ENCODE measurements at places on chromosomes 2 and 18.

DNA sequence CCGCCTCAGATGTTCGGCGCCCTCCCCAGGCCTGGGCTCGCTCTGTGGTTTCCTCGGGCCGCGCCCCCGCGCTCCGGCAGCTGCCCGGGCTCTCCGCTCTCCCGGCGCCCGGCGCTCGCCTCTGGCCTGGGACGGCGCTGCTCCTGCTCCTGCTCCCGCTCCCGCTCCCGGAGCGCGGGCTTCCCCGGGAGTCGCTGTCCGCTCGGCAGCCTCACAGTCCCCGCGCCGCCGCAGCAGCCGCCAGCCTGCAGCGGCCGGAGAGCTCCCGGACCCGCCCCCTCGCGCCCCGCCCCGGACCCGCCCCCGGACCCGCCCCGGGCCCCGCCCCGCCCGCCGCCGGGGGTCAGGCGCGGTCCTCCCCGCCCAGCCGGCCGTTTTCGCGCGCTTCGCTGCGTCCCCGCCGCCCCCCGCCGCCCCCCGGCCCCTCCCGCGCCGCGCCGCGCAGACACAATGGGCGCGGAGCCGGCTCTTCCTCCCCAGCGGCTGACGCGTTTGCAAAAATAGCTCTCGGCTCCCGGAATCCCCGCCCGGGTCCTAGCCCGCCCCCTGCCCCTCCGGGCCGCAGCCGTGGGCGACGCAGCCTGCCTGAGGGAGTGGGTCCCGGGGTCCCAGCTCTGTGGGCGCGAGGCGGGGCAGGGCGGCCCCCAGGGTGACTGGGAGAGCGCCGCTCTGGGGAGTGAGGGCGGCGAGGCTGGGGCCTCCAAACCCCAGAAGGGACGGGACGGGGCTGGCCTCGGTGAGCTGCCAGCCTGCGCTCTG is at the start of gene ARL4C:
Gene ARL4C, minus strand, starts transcription at position 247 of the 759 bp plus-strand sequence. CDS start 495 bp downstream, outside the sequence.
- DNase-seq = peak; percentile 20

GRCh38 chr2:146982393-146982846 is 862.4 kb upstream of the ACVR2A start:
- no peak for DNase-seq

GRCh38 chr2:194328456-194328855 is 1328.6 kb upstream of the SLC39A10 start:
- no peak for DNase-seq

GRCh38 chr2:38152035-38152434 is 76.1 kb upstream of the CYP1B1 start:
- peak; percentile 40 for DNase-seq

DNA sequence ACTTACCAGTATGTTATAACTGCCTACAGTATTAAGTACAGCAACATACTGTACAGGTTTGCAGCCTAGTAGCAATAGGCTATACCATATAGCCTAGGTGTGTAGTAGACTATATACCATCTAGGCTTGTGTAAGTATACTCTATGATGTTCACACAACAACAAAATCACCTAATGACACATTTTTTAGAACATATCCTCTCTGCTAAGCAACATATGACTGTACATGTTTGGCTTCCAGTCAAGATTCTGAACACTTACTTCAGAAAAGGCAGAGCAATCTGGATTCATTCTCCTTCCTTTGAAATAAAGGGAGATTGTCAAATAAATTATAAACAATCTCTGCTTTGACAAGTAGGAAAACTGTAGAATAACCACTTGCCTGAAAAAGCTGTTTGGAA is 81.8 kb downstream of the EXOC6B start:
- no peak for DNase-seq

DNA sequence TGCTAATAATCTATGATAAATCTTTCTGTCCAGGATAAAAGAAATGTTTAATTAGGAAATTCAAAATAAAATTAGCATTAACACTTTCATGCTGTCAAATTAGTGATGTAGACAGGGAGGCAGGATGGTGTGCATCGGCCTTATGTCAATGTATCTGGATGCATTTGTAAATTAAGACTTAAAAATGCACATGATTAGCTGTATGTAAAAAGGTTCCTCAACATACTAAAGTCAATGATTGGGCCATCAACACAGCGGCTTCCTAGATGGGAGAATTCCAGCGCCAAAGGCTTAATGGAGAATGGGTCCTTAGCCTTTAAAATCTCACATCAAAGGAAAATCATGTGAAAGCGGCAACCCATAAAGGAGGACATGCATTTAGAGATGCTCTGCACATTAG is 77.5 kb upstream of the ZEB2 start:
- no peak for DNase-seq

DNA sequence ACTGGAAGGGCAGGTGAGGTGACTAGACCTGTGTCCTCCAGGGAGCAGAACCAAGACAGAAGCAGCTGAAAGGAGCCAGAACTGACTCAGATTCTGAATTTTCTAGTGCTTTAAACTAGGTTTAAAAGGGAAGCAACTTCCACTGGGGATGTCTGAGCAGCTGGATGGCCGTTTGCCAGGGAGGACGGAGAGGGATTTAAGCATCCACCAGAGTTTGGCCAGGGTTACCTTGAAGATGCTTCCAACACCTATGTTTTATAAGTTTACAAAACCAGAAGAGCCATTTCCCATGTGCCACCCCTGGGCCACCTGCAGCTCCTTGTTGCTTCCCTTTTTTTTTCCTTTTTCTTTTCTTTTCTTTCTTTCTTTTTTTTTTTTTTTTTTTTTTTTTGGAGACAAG is 48.6 kb upstream of the RBM44 start:
- no peak for DNase-seq

DNA sequence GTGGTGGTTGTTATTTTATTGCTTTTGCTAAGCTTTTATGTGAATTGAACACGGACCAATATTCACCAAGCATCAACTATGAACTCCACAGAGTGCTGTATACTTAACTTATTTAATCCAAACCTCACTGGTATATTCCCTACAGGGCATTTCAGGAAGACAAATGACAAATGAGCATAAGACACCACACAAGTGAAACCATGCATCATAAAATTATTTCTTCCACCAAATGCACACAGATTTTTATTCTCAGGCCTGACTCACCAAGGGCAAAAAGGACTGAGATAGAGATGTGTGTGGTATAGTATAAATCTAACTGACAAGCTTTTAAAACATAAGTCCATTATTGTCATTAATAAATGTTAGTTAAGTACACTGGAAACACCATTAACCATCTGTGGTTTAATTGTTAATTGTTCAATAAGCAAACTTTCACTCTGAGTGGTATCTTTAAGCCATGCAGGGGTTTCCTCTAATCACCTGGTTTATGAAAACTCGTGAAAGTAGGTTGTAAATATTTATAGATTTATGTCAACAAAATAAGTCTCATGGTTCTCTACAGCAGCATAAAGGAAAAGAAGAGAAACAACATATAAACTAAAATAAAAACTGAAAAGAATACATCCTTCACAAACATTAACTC is 77.6 kb upstream of the CRIM1 start:
- no peak for DNase-seq

- DNase-seq = no peak
Measured at GRCh38 chr2:27860111-27860510, 30.1 kb downstream of the RBKS start.

DNA sequence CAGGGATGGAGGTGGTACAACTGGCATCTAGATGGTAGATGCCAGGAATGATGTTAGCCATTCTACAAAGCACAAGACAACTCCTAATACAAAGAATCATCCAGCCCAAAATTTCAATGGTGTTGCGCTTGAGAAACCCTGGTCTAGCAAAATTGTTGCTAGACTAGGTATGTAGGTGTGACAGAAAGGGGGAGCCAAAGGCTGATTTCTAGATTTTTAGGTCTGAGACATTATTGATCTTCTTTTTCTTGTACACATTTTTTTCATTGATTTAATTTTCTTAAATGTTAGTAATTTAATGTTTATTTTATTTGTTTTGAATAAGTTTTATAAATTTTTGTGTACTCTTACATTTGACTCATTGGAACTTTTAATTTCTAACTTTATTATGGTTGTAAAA is 216.4 kb downstream of the FSIP2 start:
- DNase-seq = no peak
